Endodermal cell (in vitro differentiated cells): ENCODE measurements at places on chromosomes 3 and 15. TPM values are rescaled to one million over a fixed set of nuclear protein-coding genes. Genes with fewer than 3 reads are reported as not detected.

DNA sequence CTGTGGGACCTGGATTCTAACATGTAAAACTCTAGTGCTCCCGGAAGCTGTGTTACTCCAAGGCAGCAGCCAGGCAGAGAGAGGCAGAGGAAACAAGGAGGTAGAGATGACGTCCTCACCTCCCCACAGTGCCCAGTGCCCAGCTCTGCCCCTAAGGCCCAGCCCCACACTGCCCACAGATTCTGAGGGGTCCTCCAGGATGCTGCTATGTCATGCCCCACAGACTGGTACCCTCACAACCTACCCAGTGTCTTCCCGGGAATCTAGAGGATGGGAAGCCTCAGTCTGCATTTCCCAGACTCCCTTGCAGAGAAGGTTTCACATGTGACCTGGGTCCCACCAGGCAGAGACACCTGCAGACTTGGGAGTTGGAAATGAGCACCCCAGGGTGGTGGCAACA is 75.9 kb upstream of the PCSK6 start:
- no peak overlapping the region for H3K27ac ChIP-seq
- no peaks in the 10 kb centered on the region for H3K27me3 ChIP-seq
- H3K4me1 ChIP-seq = no peaks in the 10 kb centered on the region
- no peaks in the 10 kb centered on the region for H3K36me3 ChIP-seq
- no peak overlapping the region for H3K4me3 ChIP-seq

DNA sequence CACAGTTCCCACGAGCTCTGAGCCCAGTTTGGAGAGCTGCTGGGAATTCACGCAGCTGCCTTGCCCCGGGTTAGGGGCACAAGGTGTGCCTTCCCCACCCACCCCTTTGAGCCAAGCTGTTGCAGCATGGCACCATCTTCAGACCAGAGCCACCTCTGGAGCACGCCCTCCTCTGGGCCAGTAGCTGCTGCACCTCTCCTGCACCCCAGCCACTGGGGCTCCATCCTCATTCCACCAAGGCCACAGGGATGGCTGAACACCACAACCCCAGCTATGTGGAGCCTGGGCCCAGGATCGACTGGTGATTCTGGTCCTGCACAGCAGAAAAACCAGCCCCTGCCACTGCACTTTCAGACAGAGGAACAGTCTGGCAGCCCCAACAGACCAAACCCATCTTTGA is 25.7 kb downstream of the TUBGCP5 start:
- H3K4me3 ChIP-seq = no peak overlapping the region
- peaks cover 70% of the 10 kb centered on the region for H3K36me3 ChIP-seq

DNA sequence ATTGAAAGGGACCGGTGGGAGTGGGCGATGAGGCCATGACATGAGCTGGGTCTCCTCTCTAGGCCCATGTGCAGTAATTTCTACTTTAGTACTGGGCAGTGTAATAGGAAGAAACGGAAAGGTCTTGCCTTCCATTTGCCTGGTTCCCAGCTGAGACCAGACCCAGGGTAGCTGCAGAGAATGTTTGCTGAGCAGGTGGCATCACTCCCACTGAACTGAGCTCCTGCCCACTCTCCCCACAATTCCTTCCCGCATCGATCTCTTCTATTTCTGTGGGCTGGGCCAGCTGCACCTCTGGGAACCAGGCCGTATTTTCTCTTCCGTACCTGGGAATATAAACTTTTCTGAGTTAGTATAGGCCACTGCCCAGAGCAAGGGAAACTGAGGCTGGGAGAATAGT is 15.8 kb downstream of the ESYT3 start:
- H3K4me3 ChIP-seq = no peak overlapping the region
- no peaks in the 10 kb centered on the region for H3K27me3 ChIP-seq
- DNase-seq = no peak
- no peaks in the 10 kb centered on the region for H3K4me1 ChIP-seq
- no peak overlapping the region for H3K27ac ChIP-seq
- H3K36me3 ChIP-seq = no peaks in the 10 kb centered on the region

DNA sequence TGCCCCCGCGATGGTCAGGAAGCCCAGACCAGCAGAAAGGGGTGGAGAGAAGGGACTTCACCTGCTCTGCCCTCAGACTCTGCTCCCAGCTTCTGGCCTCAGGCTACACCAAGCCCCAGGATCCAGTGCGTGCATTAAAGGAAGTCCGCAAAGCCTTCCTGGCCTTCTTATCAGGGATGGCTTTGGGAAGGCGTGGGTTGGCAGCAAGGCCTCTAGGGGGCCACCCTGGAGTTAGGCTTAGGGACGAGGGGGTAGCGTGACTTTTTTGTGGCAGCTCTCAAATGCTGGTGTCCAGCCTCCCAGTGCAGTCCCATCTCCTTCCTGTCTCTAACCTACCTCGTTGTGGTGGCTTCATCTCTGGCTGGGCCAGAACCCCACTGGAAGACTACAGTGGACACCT is 18.9 kb upstream of the RPL29 start:
- no peaks in the 10 kb centered on the region for H3K4me1 ChIP-seq
- peak; percentile 85 for DNase-seq

GRCh38 chr15:63392361-63393009 is 10.8 kb upstream of the CA12 start:
- H3K4me1 ChIP-seq = peaks cover 4% of the 10 kb centered on the region
- H3K36me3 ChIP-seq = no peaks in the 10 kb centered on the region
- peaks cover 22% of the 10 kb centered on the region for H3K27me3 ChIP-seq
- H3K4me3 ChIP-seq = no peak overlapping the region
- DNase-seq = no peak

DNA sequence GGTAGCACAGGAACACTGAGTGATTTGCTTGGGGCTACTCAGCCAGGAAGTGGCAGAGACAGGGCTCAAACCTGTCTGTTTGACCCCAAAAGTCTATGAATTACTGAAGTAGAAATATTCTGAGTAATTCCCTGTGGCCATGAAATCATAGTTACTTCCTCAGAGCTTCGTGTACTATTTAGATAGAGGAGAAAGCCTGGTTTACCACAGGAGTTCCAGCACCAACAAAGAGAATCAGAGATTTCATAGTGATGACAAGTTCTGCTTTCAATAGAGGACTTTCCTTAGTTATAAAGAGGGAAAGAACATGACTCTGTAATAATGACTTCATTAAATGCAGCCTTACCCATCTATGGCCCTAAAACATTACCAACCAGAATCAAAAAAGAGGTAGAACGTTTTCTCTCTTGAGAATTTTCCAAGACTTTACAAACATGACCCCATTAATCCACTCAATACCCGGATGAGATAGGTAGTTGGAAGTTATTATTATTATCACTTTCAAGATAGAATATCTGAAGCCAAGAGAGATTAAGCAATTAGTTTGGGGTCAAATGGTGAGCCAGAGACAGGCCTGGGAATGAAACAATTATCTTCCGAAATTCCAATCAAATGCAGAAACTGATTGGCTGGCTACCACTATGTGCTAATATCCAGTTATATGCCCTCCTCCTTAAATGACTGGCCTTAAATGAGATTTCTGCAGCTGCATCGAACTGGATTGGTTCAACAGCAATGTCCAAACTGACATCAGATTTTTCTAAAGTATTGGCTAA is 13.6 kb upstream of the WNT5A start:
- DNase-seq = no peak
- H3K36me3 ChIP-seq = no peaks in the 10 kb centered on the region
- H3K4me1 ChIP-seq = no peaks in the 10 kb centered on the region
- H3K27ac ChIP-seq = no peak overlapping the region
- no peaks in the 10 kb centered on the region for H3K27me3 ChIP-seq

DNA sequence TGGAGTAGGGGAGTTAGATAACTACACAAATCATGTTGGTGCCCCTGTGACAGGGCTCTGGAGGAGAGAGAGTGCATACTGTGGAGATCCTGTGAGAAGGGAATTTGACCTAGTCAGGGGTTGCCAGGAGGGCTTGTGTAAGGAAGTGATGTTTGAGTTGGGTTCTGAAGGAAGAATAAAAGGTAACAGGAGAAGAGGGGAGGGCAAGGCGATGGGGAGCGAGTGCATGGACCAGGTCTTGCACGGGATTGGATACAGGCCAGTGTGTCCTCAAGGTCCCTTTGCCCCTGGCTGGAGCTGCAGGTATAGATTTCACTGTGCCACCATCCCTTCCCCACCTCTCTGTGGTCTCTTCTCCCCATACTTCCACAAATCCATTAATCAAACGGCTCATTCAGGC is 83.9 kb downstream of the RGMA start:
- no peaks in the 10 kb centered on the region for H3K4me1 ChIP-seq
- H3K4me3 ChIP-seq = no peak overlapping the region
- peaks cover 100% of the 10 kb centered on the region for H3K36me3 ChIP-seq

- H3K4me1 ChIP-seq = peaks cover 4% of the 10 kb centered on the region
- H3K36me3 ChIP-seq = no peaks in the 10 kb centered on the region
- DNase-seq = no peak
- peaks cover 11% of the 10 kb centered on the region for H3K27me3 ChIP-seq
- no peak overlapping the region for H3K4me3 ChIP-seq
Measured at GRCh38 chr15:91465696-91466095, 365.6 kb downstream of the SV2B start.

GRCh38 chr3:127427156-127427555 is 139.3 kb upstream of the PRR20G start:
- no peaks in the 10 kb centered on the region for H3K36me3 ChIP-seq
- peak; percentile 29 for DNase-seq
- no peak overlapping the region for H3K4me3 ChIP-seq
- H3K27me3 ChIP-seq = no peaks in the 10 kb centered on the region
- peaks cover 6% of the 10 kb centered on the region for H3K4me1 ChIP-seq

- no peaks in the 10 kb centered on the region for H3K4me1 ChIP-seq
- no peak overlapping the region for H3K27ac ChIP-seq
- H3K27me3 ChIP-seq = no peaks in the 10 kb centered on the region
- DNase-seq = no peak
Measured at GRCh38 chr3:65829228-65829627, 209.5 kb downstream of the MAGI1 start.

DNA sequence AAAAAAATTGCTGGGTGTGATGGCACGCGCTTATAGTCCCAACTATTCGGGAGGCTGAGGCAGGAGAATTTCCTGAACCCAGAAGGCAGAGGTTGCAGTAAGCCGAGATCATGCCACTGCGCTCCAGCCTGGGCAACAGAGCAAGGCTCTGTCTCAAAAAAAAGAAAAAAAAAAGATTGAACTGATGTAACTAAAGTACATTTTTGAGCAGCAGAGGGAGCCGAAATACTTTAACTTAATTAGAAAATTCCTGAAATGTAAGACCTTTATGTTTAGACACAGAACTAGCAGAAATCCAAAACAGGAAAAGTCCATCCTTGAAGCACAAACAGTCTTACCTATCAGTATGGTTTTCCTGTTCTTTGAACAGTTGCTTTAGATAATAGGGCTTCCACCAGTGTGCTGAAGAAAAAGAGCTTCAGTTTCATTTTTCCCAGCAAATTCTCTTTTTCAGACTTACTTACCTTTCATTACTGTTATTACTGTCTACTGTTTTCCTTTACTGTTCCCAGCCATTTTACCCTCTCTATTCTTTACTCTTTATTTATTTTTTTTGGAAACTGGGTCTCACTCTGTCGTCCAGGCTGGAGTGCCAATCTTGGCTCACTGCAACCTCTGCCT is 33.4 kb upstream of the ZNF609 start:
- no peak for DNase-seq
- peaks cover 9% of the 10 kb centered on the region for H3K4me1 ChIP-seq
- H3K27me3 ChIP-seq = no peaks in the 10 kb centered on the region
- H3K4me3 ChIP-seq = no peak overlapping the region
- H3K36me3 ChIP-seq = peaks cover 62% of the 10 kb centered on the region

DNA sequence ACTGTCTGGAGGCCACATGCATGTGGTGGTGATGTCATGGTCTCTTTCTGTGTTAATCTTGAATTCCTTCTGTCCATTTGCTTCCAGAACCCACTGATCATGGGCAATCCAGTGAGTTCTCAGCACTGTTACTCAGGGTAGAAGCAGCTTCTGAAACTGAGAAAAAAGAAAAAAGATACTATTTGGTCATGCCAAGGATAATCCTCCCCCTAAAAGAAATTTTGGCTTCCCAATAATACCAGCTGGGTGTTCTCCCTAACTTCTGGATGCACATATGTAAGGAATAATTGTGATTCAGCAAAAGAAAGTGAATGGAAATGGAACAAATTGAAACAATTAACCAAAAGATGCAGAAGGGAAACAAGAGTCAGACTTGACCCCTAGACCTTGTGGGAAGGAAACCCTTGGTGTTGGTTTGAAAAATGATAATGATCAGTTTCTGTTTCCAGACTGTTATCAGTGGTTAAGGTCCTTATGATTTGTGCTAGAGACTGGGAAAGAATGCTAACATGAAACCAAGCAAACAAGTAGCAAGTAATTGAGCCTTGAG is 92.3 kb downstream of the RBMS3 start:
- H3K4me1 ChIP-seq = no peaks in the 10 kb centered on the region
- no peaks in the 10 kb centered on the region for H3K27me3 ChIP-seq
- H3K27ac ChIP-seq = no peak overlapping the region
- H3K4me3 ChIP-seq = no peak overlapping the region

DNA sequence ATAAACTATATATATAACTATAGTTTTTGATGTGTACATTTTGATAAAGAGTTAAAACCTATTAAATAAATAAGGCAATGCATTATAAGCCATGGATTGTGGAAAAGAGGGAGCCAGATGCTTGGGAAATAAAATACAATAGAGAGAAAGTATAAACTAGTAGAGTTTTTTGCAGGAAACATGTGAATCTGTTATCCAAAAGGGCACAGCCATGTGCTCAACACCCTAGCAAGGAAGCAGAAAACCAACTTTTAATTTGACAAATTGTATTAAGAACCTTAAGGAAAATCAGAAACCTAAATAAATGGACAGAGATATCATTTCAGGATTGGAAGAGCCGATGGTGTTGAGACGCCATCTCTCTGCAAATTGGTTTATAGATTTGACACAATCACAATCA is 63.5 kb downstream of the ITGB5 start:
- no peaks in the 10 kb centered on the region for H3K27me3 ChIP-seq
- no peak for DNase-seq
- H3K4me3 ChIP-seq = no peak overlapping the region

DNA sequence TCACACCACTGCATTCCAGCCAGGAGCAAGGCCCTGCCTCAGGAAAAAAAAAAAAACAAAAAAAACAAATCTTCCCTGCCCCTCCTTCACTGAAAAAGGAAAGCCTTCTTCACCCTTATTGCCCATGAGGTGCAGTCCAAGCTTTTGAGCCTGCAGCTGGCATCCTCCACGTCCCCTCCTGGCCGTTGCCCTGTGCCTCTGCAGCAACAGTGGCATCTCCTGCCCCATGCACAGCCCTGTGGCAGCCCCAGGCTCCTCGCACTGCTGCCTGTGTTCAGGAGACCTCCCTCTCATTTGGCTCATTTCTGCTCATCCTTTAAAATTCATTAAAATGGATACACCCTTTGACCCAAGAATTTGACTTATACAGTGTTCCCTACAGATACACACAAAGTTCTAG is 72.7 kb upstream of the PLXNA1 start:
- H3K4me1 ChIP-seq = peaks cover 3% of the 10 kb centered on the region
- no peaks in the 10 kb centered on the region for H3K36me3 ChIP-seq
- H3K4me3 ChIP-seq = no peak overlapping the region
- no peak overlapping the region for H3K27ac ChIP-seq

The RGMA gene
- 19.7 to 41.3 TPM (median 37.7 TPM) in 3 replicates for total RNA-seq

The CHRM5 gene
- not detected in 2 replicates for total RNA-seq

The TM4SF1 gene
- total RNA-seq = not detected in 2 replicates

The GPR27 gene
- 4.4 to 7.4 TPM (median 6.5 TPM) in 3 replicates for total RNA-seq

The AGTR1 gene
- total RNA-seq = 0.15 and 0.25 TPM in 2 replicates

The EAF2 gene
- total RNA-seq = 2.4 and 3.5 TPM in 2 replicates

The CCDC54 gene
- not detected in 3 replicates for total RNA-seq

The CKMT1B gene
- total RNA-seq = 0.58 to 0.73 TPM in 2 of 3 replicates, not detected in the other

The DUOXA1 gene
- 0.13 to 1.4 TPM (median 0.86 TPM) in 3 replicates for total RNA-seq
